ENCODE measurements at places on chromosomes 1 and 21.

GRCh38 chr1:156667968-156668709 lies 9.1 kb downstream of the NES start:
- DNase-seq = no peak

GRCh38 chr1:94110946-94111740 lies 9.8 kb downstream of the ABCA4 start:
- DNase-seq = no peak

DNA sequence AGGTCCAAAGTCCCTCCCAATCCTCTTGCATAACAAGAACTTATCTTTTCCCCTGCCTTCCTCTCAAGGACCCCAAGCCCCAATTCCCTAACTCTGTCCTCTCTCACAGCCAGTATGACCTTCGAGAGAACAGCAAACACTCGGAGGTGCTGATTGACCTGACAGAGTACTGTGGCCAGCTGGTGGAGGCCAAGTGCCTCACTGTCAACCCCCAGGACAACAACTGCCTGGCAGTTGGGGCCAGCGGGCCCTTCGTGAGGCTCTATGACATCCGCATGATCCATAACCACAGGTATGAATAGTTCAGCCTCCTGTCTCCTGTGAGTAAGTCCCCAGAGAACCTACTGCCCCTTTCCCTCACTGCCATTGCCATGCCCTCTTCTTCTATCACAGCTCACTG lies 29.9 kb upstream of the TMEM222 start:
- no peak for DNase-seq

- no peak for DNase-seq
These were observed 93.0 kb downstream of the ATP1A1 start for GRCh38 chr1:116465845-116466685.

- DNase-seq = no peak
These were observed 3.4 kb downstream of the ZNF326 start for GRCh38 chr1:89998306-89998705.

GRCh38 chr1:223429821-223430220 lies 36.6 kb downstream of the CCDC185 start:
- DNase-seq = no peak

- no peak for DNase-seq
These were observed 136.6 kb upstream of the VANGL1 start for GRCh38 chr1:115505148-115505571.

Data from CD4-positive, alpha-beta T cell treated with Interleukin-2 at 100 ng/mL for 4 hours (primary cell).